Right ventricle myocardium inferior (tissue), 1 donor: ENCODE measurements at places on chromosomes 16 and 17. TPM values are rescaled to one million over a fixed set of nuclear protein-coding genes. Genes with fewer than 3 reads are reported as not detected.

GRCh38 chr17:42989141-42989540 lies 8.8 kb downstream of the RUNDC1 start:
- no peak for DNase-seq

GRCh38 chr16:73813527-73813926 lies 483.1 kb upstream of the PSMD7 start:
- DNase-seq: no peak

- DNase-seq: no peak
Measured at GRCh38 chr16:4684763-4685162, 8.6 kb upstream of the NUDT16L1 start.

DNA sequence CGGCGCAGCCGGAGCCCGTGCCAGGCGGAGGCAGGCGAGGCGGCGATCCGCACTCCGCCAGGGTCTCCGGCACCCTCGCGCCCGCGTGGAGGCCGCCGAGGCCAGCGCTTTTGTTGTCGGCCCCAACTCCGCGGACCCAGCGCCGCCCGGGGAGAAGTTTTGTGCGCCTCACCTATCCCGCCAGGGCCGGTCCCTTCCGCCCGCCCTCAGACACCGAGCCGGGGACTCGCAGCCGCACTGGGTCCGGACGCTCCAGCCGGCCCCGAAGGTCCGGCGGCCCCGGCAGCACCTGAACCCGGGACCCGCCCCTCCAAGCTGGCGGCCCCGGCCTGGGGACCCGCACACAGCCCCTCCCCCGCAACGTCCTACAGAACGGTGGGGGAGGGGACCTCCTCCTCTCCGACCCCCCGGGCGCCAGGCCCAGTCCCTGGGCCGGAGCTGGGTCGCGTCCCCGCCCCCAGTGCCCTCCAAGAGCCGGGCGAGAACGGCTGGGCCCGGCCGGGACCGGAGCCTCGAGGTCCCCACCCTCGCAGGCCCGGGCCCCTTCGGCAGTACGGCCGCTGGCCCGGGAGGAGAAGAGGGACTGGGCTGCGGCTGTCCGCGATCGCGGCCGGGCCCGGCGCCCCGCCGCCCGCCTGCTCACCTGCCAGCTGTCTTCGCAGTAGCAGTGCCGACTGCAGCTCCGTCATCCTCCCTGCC lies 698 bp downstream of the UBE2G1 start:
- DNase-seq: peak; percentile 71

GRCh38 chr16:50802000-50802399 lies 60.1 kb downstream of the CYLD start:
- no peak for DNase-seq

CSF3 gene
- not detected for total RNA-seq

TAX1BP3 gene
- 157 TPM for total RNA-seq

MT1G gene
- not detected for total RNA-seq

KRT33A gene
- total RNA-seq: not detected
